ENCODE measurements at places on chromosomes 7 and 10.

DNA sequence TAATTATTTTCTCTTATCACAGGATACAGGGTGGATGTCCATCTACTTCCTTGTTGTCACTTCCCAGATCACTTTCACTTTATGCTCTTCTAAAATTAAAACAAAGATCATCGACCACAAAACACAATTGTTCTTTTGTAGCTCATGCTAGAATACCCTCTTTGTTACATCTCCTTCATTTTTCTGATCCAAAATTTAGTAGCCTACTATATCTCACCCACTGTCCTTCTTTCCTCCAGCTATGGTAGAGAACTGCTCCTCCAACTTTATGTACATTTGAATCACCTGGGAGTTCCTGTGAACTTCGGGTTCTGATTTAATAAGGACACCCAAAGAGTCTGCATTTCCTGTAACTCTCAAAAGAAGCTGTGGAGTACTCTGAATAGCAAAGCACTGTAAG lies 1.2 kb upstream of the AHR start:
- DNase-seq, result no peak

GRCh38 chr7:50711271-50712175 lies 71.2 kb downstream of the GRB10 start:
- no peak for DNase-seq

GRCh38 chr10:96895662-96896424 lies 63.7 kb downstream of the LCOR start:
- DNase-seq, result no peak

DNA sequence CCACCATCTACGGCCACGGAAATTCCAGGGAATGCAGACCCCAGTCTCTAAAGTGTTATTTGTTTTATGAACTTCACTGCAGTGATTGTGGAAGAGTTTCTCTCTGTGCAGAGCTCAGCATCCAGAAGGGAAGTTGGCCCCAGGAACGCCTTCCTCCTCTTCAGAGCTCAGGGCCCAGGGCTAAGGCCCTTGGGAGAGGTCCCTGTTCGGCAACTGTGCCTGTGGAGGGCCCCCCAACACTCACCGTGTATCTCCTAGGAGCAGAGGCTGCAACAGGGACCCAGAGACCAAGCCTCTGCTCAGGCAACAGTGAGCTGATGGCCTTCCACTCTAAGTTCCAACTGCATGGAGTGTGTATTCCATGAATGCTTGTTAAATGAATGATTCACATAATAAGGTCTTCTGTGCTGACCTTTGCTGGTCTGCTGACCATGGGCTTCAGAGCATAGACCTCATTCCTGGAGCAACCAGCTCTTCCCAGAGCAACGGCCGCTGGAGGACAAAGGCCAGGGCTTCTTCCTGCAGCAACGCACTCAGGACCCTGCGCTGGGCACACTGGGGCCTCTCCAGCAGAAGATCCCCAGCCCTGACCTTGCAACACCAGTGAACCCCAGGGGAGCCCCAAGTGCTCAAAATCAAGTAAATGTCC lies 7.7 kb downstream of the DIP2C start:
- DNase-seq, result no peak

DNA sequence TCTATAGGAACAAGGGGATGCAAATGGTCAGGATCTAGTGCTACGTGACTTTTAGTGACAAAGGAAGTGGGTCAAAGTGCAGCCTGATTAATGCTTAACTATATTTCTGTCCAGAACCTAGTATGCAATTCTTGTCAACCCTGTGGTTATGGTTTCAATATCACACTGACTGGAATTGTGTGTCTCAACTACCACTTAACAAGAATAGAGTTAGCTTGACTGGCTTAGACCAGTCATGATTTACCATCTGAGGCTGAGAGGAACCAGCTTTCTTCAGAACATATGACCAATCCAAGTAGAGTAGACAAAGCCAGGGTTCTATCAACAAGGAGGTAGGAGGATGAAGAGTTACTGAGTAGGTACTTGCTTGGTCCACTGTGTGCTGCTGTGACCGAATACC lies 54.4 kb downstream of the MYPN start:
- DNase-seq, result no peak

DNA sequence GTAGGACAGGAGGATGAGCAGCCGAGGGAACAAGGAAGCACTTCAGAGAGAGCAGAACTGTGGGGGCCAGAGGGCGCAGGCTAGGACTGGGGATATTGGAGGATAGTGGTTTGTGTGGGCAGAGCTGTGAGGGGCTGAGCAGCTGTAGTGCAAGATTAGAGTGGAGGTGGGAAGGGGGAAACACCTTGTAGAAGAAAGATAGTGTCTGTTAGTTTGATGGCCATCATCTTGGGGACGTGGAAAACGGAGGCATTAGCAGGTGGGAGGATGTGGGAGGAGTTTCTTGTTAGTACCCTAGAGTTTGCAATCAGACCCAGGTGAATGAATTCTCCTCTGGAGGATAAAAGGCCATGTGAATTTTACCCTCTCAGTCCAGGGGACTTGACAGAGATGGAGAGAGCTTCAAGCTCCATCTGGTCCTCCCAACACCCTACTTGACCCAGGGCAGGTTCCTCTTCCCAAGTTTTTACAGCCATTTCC lies 34.0 kb downstream of the PRSS2 start:
- DNase-seq, result no peak

- peak; percentile 33 for DNase-seq
These were observed 163.3 kb downstream of the JCAD start for GRCh38 chr10:29896053-29896452.

- peak; percentile 25 for DNase-seq
These were observed 984 bp upstream of the IKZF1 start for GRCh38 chr7:50303335-50304128.

GRCh38 chr10:127976286-127976685 lies 69.4 kb downstream of the PTPRE start:
- DNase-seq, result peak; percentile 33
